ENCODE measurements at places on chromosomes 6 and 20. TPM values are rescaled to one million over a fixed set of nuclear protein-coding genes. Genes with fewer than 3 reads are reported as not detected.
A peak's percentile ranks its signal among the peaks of the same experiment; 100 is the strongest.

DNA sequence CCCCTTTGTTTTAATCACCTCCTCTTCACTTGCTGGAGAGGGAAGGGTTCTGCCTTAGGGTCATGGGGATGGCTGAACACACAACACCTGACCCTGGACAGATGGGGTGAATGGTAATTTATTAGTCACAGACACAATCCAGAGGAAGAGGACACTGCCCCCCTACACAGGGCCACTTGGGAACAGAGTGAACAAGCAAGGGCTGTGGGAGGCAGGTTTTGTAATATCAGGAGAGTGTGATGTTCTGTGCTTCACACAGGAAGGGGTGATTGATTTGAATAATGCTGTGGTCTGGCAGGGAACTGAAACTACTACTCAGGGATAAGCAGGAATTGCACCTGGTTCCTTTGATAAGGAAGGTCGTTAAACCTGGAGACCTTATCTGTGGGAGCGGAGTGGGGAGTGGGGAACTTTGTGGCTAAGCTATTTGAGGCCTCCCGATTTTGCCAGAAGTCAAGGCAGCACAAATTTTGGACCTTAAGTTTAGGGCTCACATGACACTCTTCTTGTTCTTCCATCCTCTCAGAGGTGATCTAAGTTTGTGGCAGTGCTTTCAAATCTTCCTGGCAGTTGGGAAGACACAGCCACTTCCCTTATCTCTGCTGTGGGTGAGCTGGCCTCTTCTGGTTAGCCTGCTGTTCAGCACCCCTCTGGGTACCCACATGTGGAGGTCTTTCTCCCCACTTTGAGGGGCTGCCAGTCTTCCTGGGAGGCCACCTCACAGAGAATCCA lies 77.8 kb downstream of the CD164 start:
- peak; percentile 65 for ATAC-seq

DNA sequence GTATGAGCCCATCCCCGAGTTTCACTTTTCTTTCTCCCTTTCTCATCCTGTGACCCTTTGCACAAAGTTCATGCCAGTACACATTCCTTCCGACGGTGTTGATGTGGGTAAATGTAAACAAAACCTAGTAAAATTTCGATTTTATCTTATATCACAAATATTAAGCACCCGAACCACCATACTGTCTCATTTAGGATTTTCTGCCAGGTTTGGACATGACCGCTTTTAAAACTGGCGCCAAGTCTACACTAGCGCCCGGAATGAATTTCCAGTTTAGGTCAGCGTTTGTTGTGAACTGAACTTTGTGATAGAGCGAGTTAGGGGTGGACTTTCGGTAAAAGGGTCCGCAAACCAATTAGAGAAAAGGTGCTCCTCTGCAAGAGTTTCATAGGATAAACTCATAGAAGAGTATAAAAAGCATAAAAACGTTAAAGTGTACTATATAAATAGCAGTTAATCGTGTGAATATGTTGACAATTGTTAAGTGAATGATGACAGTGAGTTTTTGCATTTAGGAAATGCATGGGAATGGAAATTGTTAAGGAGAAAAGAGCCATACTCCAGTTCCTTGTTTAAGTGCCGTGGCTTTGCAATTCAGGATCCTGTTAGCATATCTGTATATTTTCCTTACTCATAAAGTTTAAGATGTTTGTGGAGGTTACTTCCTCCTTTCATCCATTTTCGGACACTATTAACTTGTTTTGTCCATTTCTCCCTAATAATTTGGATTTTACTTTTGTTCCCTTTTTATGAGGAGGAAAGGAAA lies 937 bp downstream of the AKAP7 start:
- peak; percentile 10 for ATAC-seq

DNA sequence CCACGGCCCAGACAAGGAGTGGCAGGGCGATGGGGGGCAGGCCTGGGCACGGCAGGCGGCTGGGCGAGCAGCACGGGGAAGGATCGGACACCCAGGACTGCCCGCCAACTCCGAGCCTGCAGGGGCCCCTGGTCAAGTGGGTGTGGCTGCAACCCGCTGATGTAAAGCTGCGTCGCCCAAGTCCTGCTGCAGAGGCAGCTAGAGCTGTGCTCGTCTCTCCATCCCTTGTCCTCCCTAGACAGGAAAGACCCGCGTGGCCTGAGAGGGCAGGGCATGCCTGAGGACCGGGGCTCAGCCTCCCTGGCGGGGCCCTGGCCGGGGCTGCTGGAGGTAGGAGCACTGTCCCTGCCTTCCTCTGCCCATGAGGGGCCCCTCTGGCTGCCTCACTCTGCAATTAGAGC lies 281.2 kb downstream of the CDH4 start:
- no peak for ATAC-seq

DNA sequence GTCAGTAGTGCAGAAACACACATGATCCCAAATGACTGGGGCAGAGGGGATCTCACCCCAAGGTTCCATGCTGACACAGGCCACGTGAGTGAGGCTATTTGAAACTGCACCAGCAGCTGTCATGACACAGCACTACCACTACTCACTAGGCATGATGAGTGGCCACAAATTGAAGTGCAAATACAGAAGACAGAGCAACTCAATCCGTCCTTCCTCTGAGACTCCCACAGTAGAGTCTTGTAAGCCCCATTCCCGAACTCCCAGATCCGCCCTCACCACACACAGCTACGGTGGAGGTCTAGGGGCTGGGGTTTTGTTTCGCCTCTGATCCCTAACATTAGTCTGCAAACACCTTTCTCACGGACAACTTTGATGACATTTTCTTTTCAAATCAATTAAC lies 113.3 kb upstream of the NUP153 start:
- ATAC-seq: no peak

DNA sequence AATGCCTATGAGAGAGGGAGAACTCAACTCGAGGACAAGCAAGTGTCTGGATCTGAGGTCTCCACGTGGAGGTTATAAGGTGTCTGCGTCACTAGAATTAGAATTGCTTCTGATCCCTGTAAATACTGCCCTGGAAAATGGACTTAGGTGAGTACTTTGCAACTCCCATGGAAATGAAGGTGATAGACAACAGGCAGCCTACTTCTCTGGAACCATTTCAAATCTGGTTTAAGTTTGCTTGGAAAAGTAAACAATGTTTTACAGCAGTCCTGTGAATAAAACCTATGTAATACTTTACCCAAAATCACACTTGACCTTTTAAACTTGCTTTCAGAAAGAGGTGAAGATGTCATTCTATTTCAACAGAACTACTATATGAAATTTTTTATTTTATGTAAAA lies 70.1 kb upstream of the TENT5A start:
- ATAC-seq: no peak

Gene CLDN20
- total RNA-seq: not detected

GRCh38 chr6:18920701-18921100 lies 533.6 kb downstream of the RNF144B start:
- ATAC-seq: no peak

Gene CCR6
- total RNA-seq: 31.5 TPM

DNA sequence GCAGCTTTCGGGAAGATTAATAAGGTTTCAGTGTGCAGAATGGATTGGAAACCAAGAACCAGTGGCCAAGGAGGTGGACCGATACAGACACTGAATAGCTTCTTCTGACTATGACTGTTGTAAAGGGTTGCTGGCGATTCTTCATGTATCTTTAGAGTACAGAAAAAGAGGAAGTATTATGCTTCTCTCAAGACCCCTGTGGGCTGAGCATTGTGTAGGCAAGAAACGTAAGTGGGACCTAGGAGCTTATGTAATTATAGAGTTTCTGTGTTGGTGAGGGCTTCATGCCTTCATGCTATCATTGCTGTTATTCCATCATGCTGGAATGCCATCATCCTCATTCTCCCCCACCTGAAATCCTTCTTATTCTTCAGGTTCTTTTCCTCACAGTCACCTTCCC lies 105.4 kb upstream of the AKIRIN2 start:
- no peak for ATAC-seq

Gene SLC4A11
- total RNA-seq: 2.0 TPM

DNA sequence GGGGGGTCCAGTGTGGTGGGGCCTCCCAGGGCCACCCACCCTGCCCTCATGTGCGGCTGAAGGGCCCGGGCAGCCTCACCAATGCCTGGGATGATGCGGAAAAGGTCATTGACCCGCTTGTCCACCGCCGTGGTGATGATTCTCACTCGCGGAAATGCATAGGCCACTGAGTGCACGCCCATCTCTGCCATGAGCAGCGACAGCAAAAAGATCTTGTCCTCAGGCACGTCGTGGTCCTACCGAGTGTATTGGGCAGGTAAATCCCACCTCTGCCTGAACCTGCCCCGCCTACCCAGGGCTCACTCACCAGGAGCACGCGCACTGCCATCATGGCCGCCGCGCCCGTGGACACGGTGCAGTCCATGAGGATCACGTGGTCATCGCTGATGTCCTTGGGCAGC lies 16.1 kb downstream of the UCKL1 start:
- no peak for ATAC-seq

Gene CFAP61
- not detected for total RNA-seq

DNA sequence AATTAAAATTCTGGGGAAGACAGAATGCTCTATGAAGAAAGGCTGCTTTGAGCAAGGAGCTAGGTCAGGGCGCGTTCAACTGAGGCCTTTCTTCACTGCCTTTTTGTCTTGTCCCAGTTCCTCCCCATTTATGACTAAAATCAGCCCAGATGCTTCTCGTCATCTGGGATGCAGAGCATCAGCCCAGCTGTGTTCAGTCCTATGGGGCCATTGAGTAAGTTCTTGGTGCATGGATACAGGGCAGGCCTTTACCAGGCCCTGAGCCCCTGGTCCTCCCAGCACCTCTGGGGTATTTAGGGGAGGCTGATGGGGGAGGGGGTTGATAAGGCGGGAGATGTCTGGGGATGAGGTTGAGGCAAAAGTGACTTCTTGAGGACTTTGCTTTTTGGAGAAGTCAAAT lies 55.7 kb downstream of the PTPN1 start:
- ATAC-seq: no peak

GRCh38 chr6:123616942-123617341 lies 19.8 kb downstream of the TRDN start:
- ATAC-seq: no peak

Gene SLC17A2
- total RNA-seq: not detected

Gene SLC22A16
- not detected for total RNA-seq

Gene EFCAB8
- 0.45 TPM for total RNA-seq

- no peak for ATAC-seq
Measured at GRCh38 chr6:23601811-23602345, 524.1 kb upstream of the NRSN1 start.

GRCh38 chr6:43837507-43837906 lies 67.5 kb downstream of the VEGFA start:
- no peak for ATAC-seq

Gene SIRPB2
- not detected for total RNA-seq

Gene GPSM3
- total RNA-seq: 227 TPM

DNA sequence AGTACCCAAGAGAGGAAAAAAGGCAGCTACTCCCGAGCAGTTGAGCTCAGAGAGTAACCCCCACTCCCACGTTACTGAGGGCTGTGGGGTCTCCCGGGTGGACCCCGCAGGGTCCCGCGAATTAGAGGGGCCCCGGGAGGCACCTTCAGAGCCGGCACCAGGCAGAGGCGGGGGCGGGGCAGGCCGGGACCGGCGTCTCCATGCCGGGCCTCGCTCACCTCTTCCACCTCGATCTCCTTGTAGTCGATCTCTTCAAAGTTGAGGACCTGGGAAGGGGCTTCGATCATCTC lies 381 bp downstream of the MAP3K7 start:
- peak; percentile 20 for ATAC-seq

Gene FAM209B
- 1.5 TPM for total RNA-seq

GRCh38 chr6:53728570-53729194 lies 63.1 kb upstream of the KLHL31 start:
- ATAC-seq: peak; percentile 56

GRCh38 chr6:121847806-121848522 lies 412.5 kb downstream of the GJA1 start:
- ATAC-seq: no peak

Data from activated T-helper 17 cell treated with anti-CD3 and anti-CD28 coated beads, Interleukin-2, amount 50 U/mL, for 72 hours (primary cell).